Putamen (tissue), 1 donor: ENCODE measurements at places on chromosomes 2 and 18.

- DNase-seq = no peak
Observed at GRCh38 chr2:161044095-161044865, 115.9 kb upstream of the TANK start.

DNA sequence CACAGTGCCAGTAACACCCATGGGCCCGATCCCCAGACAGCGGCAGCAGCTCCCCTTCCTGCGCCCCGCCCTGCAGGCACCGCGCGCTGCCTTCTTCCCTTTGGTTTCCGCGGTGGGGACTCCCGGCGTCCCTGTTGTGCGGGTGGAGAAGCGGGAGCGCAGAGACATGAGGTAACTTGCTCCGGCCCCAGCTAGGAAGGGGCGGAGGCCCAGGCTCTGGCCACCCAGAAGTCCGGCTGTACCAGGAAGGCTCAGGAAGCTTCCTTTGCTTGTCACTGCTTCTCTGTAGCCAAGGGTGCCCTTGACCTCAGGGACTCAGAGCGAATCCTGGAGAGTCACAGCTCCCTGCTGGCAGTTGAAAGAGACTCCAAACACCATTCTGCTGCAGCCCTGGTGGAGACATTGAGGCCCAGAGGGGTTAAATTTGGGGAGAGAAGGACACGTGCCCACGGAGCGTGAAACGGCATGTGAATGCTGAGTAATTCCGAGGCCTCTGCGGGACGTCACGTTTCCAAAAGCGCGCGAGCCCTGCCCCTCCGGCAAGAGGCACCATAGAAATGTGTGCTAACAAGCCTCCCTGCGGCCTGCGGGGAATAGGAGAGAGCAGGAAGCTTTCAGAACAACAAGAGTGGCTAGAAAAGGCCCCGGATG, 6.7 kb upstream of the ADCY3 start:
- no peak for DNase-seq

DNA sequence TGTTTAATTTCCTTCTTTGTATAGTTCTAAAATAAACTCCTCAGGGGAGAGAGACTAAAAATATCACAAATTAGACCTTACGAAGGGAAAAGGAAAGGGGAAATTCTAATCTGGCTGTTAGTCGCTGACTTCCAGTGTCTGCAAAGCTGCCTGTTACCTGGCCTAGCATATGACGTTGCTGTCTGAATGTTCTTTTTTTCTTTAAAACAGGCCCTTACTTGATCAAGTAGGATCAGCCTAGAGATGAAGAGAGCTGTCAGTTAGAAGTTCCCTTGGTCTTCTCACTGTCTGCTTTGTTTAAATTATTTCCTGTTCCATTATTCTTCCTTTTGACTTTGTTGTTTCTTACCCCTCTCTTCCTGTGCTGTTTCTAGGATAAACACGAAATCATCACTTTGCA, 11.2 kb downstream of the NCK2 start:
- DNase-seq = no peak

DNA sequence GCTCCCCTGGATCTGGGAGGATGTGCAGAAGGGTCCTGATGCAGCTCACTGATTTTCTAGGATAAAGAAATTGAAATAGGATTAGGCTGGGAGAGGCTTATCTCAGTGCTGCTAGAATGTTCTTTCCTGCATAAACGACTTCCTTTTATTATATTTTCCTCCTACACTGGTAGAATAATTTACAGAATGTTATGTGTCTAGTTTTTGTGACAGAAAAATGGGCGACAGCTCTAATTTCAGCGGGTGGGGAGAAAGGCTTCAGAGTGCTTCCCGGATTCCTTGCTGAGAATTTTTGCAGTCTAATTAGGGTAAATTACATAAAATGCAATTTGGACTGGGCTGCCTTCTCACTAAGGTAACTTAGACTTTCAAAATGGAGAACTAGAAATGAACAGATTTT, 66.2 kb downstream of the SKA1 start:
- peak; percentile 64 for DNase-seq

DNA sequence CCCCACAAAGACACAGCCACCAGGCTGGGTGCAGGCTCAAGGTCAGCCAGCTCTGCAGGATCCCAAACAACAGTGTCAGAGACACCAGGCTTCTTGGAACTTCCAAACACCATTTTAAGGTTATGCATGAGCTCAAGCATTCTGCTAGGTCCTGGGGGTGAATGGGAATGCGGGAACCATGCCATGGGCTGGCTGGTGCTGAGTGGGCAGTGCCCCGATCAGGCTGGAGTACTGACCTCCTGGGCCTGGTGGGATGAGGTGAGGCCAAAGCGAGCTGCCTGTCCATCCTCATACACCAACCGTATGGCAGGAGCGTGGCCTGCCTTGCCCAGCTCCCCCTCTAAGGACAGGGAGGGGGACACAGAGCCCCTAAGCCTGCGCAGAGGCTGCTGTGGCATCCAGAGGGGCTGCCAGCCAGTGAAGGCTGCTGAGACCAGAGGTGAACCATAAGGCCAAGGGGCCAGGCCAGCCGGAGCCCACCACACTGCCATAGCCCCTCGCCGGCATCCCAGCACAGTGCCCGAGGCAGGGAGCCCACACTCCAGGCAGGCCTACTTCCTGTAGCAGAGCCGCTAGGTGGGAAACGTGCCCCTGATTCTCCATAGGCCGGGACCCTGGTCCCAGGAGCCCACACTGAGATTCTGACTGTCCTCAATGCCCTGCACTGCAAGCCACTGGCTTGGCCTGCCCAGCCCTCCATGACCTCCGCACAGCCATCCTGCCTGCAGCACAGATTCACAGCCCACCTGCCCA, 135.0 kb downstream of the HDAC4 start:
- DNase-seq = no peak

DNA sequence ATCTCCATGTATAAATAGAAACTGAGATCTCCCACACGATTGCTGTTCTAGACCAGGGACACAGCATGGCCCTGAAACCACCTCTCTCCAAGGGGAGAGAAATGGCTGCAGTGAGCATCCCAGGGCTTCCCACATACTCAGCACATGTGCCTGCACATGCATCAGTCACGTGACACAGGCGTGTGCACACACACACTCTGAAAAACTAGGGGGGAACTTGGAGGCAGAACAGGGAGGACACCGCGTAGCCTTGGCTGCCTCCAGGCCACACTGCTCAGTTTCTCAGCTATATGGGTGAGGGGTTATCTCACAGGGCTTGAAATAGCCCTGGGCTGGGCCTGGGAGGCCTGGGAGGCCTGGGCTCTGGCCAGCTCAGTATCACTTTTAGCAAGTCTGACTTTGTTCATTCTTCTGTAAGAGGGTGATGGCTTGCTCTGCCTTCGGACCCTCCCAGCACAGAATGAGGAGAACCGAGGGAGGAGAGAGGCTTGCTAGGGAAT, 66.9 kb downstream of the EMX1 start:
- DNase-seq = no peak

DNA sequence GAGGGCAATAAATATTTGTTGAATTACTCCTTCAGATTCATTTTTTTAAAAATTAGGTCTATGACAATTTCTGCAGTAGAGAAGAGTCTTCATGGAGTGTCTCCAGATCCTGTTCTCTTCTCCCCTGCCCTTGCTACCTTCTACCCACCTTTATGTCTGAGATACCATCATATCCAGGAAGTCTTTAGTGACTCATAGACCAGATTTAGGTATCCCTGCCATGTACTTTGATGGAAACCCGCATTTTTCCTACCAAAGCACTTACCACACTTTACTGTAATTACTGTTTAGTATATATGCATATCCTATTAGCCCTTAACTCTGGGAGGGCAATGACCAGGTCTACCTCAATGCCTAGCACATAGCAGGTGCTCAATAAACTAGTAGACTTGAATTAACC, 11.6 kb downstream of the ZNF397 start:
- DNase-seq = no peak

GRCh38 chr2:197268786-197269584, 41.6 kb downstream of the ANKRD44 start:
- DNase-seq = no peak

DNA sequence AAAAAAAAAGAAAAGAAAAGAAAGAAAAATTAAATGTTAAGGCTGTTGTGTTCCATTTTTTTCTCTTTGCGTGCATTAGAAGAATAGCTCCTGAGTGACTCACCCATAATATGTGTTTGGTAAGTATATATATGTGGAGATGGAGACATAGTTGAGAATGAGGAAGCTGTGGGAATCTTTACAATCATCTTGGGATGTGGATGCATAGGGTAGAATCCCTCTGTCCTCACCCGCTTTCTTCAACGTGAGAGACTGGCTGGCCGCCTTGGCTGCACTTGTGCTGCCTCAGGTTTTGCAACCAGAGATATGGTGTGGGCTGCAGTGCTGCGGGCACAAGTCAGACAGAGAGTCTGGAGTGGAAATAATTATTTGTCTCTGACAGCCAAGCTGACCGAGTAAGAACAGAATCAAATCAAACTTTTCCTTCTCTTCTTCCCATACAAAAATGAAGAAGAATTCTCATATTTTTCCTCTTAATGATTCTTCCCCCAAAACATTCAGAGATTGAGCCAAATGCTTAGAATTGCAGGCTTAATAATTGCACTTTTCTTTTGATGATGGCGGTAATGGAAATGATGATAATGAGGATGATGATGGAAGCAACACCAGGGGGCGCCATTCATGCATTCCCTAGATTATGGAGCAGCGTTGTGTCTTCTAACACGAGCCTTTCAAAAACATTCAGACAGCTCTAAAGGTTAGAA, 48.5 kb downstream of the SERPINB7 start:
- DNase-seq = no peak

GRCh38 chr2:140256080-140256479, 1475.9 kb upstream of the NXPH2 start:
- no peak for DNase-seq

DNA sequence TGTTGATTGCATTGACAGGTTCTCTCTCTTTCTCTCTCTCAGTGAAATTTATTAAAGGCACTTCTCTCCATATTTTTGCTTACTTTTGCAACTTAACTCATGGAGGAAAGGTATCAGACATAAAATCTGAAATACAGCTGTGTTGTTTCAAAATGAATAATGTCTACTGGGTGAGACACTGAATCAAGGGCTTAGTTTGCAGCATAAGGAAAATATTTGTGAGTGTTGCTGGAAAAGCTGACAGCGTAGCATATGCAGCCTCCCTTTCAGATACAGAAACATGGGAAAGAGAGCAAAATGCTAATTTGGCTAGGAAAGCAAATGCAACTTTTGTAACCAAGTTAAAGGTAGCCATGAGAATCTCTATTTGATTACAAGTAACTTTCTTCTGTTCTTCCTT, 81.5 kb upstream of the COL3A1 start:
- DNase-seq = no peak

- no peak for DNase-seq
Observed at GRCh38 chr2:196379600-196379999, 208.2 kb upstream of the STK17B start.

- no peak for DNase-seq
Observed at GRCh38 chr18:27377251-27377650, 192.1 kb upstream of the CHST9 start.

DNA sequence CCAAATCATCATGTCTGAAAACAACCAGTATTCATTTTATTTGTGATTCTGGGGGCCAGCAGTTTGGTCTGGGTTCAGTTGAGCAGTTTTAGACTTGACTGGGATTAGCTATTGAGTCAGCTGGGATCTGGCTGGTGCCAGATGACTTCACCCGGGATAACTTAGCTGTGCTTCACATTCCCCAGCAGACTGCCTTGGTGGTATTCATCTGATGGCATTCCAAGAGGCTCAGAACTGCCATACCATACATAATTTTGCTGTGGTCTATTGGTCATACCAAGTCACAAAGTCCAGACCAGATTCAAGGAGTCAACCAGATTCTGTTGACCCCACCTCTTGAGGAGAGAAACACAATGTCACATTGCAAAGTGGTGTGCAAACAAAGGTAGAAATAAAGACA, 7.8 kb upstream of the FSHR start:
- no peak for DNase-seq

DNA sequence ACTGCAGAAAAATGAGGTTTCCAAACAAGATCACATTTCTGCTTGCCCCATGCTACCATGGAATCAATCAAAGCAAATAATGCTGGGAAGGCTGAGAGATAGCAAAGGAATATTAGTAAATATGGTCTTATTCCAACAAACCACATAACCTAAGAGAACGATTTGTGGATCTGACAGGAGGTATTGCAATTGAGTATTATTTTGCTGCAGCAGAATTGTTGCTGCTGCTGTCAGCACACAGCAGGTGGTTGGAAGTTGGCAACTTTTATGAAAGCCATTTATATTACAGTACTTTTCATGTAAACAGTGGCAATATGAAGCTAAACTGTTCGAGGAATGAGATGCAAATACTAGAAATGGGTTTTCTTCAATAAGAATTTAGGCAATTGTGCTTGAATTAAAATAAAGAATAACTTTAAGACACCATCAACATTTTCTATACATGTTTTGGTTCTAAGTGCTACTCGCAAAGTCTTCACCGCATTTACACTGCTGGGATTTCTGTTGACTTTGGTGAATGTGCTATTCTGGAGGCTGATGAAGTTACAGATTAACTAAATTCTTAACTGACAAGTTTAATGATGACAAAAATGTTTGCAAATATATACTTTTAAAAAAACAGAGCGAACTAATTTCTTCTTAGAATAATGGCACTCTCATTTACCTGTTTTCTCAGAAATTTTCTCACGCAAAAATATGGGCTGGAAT, 1285.7 kb downstream of the CNTNAP5 start:
- DNase-seq = no peak

DNA sequence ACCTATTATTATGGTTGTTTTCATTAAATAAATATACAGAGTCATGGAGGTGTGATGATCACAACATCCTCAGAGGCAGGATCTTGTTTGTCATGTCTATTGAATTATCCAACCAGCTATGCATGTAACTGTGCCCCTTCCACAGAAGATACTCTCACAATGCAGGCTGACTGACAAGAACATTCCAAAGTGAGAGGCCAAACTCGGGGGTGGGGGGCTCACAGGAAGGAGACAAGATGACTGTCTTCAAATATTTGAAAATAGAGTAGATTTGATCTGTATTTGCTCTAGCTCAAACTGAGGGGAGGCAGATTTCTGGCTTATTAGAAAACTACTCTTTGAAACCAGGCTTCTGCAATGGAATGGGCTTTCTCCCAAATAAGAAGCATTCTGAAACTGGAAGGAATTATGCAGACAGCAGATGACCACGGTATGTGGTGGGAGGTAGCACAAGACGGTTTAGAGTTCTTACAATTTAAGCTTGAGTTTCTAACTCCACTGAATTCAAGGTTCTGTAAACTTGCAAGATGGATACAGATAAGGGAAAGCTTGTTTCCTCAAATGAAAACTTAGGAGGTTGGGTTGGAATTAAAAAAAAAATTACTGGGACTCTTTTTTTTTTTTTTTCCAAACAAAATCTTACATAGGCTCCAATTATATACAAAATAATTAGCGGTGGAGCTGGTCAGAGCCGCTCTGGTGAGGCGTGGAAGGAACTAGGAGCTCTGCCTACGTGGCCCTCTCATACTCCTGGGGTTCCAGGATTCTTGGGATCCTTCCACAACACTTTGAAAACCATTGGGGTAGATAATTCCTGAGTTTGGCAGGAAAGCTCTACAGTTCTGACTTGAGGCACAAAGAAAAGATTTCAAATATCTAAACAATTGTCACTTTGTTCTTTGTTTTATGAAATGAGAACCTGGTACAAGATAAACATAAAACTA, 79.3 kb downstream of the PLA2R1 start:
- no peak for DNase-seq

GRCh38 chr2:65350651-65351056, 81.7 kb downstream of the SPRED2 start:
- DNase-seq = no peak

- no peak for DNase-seq
Observed at GRCh38 chr2:29526587-29527586, 394.5 kb downstream of the ALK start.

- DNase-seq = no peak
Observed at GRCh38 chr2:231347081-231347480, 48.4 kb upstream of the B3GNT7 start.

- no peak for DNase-seq
Observed at GRCh38 chr2:168694173-168694572, 108.3 kb upstream of the NOSTRIN start.

- DNase-seq = no peak
Observed at GRCh38 chr2:209581040-209581439, 157.2 kb downstream of the MAP2 start.
